ENCODE measurements at places on chromosomes 16 and 17.

DNA sequence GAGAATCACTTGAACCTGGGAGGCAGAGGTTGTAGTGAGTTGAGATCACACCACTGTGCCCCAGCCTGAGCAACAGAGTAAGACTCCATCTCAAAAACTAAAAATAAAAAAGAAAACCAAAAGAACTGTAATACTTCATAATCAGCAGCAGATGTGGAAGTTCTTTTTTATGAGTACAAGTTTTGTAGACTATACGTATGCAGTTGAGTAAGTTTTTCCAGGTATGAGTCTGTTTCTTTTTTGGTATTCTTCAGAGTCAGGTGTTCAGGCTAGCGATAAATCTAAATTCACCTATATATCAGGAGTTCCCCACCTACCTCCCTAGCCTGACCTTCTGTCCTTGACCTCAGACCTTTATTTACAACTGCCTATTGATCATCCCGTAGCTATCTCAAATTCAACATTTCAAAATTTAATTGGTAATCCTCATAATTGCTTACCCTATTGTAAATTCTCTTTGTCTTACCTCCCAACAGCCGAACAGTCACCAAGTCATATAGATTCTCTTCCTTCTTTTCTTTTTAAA, 10.7 kb downstream of the DCTN5 start:
- no peak for DNase-seq

- DNase-seq, result no peak
Observed at GRCh38 chr17:72244494-72244893, 123.7 kb downstream of the SOX9 start.

DNA sequence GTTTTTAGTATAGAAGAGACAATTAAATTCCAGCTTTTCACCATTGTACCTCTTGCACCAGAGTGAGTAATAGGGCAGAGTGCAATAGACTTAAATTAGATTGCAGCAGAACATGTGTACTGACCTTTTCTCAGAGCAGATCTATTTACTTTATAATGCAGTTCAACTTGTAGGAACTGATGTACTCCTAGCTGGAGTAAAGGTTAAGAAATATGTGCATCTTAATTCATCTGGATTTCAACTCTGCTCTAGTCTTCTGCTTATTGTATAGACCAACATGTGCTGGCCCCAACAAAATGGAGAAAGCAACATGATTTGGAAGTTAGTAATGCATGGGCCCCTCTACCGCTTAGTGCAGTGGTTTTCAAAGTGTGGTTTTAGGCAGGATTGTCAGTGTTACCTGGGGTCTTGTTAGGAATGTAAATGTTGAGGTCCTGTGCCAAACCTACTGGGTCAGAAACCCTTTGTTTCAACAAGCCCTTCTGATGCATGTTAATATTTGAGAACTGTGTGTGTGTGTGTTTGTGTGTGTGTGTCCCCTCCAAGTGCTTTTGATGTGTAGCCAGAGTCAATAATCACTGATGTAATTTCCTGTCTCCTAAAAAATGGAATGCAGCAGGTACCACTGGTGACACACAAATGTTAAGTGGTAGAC, 138.6 kb downstream of the TOX3 start:
- DNase-seq, result no peak

GRCh38 chr17:78442648-78443218, 64.3 kb downstream of the PGS1 start:
- DNase-seq, result no peak

DNA sequence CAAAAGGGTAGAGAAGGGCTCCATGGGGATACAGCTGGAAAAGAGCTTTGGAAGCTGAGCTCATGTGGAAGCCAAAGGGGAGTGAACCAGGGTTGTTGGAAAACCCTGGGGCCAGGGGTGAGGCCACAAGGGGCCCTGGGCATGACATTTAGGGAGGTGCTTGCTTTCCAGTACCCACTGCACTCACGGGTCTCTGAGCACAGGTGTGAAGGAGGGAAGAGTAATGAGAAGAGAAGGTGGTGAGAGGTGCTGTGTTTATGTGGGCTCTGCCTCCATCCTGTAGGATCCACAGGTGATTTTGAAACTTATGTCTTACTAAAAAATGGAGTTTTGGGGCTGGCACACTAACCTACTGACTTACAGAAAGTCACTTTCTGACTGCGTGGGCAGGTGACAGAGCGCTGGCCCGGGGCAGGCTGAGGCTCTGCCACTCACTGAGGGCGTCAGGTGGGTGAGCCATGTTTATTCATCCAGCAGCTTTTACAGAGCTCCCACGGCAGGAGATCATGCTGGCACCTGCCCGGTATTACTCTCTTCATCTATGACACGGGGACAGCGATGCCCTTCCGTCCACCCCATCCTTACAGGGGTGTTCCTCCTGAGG, 18.9 kb downstream of the KSR1 start:
- DNase-seq, result no peak

DNA sequence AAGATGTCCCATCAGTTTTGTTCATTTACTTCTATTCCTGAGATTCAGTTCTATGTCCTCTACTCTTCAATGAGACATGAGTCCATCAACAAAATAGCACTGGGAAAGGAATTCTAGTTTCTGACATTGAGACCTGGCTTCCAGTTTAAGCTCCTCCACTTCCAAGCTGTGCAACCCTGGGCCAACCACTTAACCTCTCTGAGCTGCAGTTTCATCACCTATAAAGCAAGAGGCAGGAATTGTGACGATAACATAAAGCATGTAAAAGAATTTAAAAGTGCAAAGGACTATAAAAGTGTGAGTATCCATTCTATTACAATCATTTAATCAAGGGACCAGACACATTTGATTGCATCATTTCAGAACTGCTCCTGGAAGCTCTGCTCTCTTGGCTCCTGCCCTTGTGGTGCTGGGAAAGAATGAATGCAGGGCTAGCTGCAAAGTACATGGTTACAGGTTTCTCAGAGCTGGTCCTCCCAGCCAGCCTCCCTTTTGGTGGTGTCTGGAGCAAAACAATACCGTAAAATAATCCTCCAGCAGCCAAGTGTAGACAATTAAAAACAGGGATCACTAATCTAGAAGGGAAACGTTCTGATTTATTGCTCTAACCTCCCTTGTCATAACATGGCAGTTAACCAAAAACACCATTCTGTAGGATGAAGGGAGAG, 113.9 kb downstream of the VPS53 start:
- DNase-seq, result no peak

DNA sequence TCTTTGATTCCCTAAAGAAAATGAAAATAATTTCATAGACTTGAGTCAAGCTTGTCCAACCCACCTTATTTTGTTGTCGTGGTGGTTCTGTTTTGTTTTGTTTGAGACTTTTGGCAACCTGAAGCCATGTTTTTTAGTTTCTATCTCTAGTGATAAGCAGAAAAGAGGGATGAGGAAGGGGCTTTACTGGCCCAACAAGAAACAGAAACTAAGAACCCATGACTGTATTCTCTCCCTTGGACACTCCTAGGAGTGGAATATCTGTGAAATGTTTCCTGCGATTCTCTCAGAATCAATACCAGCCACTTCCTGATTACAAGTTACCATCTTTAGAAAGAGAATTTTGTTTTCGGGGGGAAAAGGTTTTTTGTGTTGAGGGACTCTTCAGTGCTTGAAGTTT, 207.5 kb downstream of the PRKCA start:
- DNase-seq, result no peak

GRCh38 chr16:6573577-6573976, 759.1 kb upstream of the RBFOX1 start:
- DNase-seq, result no peak

DNA sequence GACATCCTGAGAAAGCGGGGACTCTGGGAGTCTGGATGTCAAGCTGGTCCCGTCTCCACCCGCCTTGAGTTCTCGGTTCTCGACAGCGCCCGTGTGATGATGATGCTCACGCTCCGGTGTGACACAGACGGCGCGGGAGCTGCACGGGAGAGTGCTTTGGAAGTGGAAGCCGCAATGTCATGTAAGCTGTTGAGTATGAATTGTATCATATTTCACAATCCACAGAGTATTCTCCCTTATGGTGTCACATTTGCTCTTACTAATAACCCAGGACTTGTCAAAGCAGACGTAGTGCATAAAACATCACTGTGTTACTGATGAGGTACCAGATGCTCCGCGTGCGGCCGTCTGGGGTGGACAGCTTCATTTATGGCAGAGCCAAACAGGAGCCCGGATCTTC, 217.5 kb upstream of the CHMP6 start:
- DNase-seq, result no peak

All from frontal cortex (tissue), 4 donors.